NCI-H2171 (cell line): ENCODE measurements at places on chromosomes 2 and 18.

GRCh38 chr2:58870704-58871103 is 629.6 kb upstream of the FANCL start:
- DNase-seq: no peak

DNA sequence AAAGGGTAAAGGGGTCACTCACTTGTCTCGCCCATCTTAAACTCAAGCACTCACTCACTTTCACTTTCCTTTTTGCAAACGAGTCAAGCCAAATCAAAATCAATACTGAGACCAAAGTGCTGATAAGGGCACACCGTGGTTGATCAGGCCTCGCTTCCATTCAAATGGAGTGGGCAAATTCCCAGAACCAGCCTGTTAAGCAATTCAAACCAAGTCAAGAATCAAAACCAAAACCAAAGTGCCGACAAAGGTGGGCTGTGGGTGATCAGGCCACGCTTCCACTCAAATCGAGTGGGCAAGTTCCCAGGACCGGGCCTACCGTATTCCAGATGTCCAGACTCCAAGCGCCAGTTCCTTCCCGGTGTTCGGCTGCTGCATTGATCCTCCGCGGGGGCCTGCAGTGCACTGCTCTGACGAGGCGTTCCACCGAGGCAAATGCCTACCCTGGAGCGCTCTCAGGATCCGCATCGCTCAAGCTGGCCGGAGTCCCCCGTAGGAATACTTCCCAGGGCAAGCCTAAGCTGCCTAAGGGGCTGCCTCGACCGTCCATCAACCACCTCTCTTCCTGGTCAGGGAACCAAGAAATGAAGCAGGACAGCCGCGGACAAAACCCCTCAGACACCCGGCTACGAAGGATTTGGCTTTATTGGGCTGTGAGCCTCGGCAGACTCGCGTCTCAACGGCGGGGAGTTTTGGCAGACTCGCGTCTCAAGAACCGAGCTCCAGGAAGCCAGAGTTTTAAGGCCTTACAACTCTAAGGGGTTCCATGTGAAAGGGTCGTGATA is 89.9 kb upstream of the SLC1A4 start:
- no peak for DNase-seq

DNA sequence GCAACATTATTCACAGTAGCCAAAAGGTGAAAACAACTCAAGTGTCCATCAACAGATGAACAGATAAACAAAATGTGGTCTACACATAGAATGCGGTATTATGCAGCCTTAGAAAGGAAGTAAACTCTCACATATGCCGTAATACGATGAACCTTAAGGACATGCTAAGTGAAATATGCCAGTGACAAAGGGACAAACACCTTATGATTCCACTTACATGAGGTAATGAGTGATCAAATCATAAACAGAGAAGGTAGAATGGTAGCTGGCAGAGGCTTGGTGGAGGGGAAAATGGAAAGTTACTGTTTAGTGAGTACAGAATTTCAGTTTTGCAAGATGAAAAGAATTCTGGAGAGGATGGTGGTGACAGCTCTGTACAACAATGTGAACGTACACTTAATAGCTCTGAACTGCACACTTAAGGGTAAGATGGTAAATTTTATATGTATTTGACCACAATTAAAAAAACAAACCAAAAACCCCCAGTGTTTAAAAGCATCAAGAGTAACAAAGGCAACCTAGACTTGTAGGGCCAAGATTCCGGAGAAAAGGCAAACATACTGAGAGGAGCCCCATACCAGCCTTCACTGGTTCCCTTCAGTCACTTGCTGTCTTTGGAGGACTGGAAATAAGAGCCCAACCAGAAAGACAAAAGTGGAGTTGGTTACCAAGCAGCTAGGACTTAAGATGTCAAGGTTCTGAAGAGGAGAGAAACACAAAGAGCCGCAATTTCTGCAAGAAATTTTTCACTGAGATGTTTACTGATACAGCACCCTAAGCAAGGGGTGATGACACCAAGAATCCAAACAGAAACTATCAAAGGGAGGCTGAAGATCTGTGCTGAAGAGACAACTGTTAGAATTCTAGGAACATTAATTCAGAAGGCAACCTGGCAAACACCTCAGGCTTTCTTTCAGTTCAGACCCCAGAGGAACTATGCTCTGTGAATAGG is 61.3 kb downstream of the CUL3 start:
- DNase-seq: no peak

DNA sequence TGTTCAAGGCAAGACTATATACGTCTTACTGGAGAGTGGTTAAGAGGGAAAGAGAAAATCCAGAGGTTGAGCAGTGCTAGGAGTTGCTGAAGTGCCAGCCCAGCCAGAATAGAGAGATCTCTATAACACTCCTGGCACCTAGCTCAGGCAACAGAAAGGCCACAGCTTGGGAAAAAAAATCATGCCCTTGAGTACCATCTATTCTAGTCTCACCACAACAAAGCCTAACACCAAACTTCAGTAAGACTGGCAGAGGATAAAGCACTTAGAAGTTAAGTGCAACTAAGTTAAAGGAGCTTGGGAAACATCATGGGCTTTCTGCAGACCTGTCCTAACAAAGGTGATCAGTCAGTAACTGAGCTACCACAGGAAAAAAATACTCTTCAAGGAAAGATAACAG is 24.2 kb downstream of the INO80C start:
- no peak for DNase-seq

DNA sequence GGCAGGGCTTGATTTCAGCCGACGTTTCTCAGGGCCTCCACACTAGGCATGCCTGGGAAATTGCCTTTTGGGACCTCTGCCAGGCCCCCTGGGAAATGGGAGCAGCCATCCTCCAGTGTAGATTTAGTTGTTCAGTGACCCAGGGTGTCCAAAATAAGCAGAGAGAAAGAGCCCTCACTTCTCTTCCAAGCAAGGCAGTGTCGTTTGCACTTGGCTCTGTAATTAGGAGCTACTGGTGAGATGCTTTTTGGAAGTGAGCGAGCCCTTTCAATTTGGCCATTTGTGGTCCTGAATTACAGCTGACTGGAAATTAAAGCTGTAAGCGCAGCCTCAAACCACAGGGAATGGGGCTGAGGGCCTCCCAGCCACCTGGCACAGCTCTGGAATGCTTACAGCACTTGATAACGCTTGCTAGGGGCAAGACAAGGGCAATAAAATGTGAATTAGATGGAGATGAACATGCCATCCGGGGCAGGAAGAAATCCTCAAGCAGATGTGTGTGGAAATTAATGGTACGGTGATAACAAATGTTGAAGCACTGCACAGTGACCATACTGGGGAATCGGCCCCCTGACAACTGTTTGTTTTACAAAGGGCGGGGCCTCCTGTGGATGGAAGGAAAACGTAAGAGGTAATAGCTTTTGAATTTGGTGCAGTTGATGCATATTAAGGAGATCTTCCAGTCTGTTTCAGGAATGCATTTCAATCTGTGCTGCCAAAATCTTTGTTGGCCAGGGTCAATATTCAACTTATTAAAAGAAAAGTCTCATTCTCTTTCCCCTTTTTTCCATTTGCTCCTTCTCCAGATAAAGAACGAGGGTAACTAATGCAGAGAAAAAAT is 173.1 kb downstream of the UXS1 start:
- peak; percentile 87 for DNase-seq
